ENCODE measurements at places on chromosomes 11 and 22.

DNA sequence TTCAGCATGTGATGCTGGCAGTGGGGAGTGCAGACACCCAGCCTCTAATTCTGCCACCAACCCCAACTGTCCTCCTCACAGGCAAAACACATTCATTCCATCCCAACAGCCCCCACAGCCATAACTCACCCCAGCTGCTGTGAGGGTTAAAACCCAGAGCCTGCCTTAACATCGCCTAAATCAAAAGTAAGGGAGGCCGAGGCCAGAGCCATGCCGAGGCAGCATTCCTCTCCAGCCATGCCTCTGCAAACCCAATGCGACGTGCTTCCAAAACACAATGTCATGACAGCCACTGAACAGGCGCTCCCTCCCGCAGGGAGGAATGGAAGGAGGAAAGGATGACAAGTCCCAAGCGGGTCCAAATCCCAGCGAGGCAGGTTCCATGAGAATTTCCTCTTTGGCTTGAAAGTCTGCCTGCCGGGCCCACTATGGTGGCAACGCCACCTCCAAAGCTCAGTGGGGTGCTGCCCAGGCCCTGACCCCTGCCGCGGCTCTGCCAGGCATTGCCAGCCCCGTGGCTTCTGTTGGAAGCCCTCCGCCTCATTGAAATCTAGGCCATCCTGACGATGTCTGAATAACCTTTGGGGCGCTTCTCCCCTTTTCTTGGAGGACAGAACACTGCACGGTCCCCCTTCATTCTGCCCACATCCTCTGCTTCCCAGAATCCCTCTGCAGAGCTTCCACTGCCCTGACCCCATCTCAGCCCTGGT lies 472.3 kb downstream of the BRD1 start:
- no peak for DNase-seq

DNA sequence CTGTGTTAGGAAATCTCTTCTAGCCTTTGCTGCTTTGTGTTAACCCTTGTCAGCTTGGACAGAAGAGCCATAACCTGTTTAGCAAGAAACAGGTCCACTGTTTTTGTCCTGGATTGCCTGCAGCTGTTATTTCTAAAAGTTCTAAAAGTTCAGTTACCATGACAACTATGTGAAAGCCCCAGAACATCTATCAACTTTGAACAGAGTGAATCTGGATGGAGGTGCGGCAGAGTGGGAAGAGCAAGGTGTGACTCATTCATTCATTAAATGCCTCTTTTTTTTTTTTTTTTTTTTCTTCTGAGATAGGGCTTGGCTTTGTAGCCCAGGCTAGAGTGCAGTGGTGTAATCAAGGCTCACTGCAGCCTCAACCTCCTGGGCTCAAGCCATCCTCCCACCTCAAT lies 50.5 kb downstream of the RBX1 start:
- no peak for DNase-seq

DNA sequence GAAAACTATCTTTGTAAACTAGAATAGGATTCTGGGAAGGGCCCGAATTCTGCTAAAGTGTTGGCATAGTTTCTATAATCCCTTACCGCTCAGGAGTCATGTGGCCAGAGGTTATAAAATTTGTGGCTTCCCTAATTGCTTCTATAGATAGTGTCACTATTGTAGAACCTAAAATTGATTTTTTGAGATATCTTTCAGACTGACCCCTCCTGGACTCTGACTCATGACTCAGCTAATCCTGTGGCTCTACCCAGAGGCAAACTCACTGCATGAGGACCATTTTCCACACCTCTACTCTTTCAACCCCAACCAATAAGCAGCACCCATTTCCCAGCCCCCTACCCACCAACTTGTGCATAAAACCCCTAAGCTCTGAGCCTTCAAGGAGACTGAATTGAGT lies 61.8 kb upstream of the PRSS23 start:
- no peak for DNase-seq

DNA sequence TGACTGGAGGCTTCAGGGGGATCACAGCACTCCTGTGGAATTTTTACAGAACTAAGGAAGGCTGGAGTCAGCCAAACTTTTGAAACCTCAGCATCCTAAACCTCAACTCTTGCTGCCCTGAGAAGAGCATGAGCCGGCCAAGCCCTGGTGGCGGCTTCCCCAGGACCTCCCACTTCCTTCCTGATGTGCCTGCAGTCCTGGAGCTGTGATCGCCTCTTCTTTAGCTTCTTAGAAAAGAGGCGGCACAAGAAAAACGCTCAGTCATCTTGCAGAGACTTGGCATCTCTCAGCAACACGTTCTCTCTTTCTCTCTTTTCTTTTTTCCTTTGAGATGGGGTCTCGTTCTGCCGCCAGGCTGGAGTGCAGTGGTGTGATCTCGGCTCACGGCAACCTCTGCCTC lies 40.4 kb upstream of the AMPD3 start:
- no peak for DNase-seq

DNA sequence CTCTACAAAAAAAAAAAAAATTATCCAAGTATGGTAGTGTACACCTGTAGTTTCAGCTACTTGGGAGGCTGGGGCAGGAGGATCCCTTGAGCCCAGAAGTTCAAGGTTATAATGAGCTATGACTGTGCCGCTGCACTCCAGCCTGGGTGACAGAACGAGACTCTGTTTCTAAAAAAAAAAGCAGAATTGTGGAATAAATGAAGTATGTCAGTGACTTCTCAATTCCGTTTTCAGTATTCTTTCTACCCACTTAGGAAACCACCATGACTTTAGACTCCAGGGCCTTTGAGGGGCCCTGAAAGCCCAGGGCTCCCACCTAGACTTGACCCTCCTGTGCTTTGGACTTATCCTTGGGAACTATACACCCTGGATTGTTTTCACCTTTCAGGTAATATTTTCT lies 6.5 kb upstream of the NUP160 start:
- DNase-seq = no peak

- DNase-seq = no peak
Measured at GRCh38 chr11:110467556-110467955, 37.8 kb downstream of the FDX1 start.

DNA sequence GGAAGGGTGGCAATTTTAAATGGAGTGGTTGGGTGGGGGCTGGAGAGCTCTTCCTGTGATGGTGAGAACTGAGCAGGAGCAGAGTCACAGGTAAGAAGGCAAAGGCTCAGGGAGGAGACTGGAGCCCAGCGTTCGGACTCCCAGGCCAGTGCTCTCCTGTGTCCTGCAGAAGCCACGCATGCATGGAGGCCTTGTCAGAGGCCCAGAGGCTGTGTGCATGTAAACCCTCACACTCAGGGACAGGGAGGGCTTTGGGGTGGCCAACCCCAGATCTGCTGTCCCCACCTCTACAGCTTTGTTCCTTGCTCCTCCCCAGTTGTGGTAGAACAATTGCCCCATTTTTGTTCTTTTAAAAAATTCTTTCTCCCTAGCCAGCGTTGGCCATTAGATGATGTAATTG lies 130.4 kb upstream of the PARVA start:
- DNase-seq = no peak

DNA sequence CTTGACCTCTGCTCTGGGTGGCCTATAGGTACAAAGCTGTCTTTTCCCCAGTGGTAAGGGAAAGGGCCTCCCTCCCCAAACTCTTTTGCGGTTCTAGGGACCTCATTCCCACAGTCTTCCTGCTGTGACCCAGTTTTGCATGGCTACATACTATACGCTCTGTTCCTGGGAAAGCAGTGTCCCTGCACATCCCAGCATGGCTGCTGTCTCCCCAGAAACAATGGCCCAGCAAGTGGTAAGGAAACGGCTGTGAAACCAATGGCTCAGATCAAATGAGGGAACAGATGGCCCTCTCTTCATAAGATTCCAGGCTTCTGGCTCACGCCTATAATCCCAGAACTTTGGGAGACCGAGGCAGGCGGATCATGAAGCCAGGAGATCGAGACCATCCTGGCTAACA lies 41.1 kb downstream of the RPL27A start:
- no peak for DNase-seq

DNA sequence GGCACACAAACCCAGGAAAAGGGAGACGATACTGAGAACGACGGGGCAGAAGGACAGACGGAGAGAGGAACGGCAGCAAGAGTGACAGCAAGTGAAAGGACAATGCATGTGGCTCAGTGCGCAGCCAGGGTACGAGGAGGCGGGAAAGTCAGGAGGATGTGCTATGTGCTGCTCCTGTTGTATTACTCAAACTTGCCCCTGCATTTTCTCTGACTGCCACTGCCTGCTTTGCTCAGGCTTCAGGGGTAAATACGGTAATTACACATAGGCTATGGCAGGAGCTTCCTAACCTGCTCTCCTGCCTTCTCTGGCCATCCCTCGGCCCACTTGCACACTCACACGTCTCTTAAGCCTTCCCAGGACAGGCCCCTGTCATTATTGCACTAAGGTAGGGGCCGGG lies 94.8 kb downstream of the FEZ1 start:
- DNase-seq = no peak

DNA sequence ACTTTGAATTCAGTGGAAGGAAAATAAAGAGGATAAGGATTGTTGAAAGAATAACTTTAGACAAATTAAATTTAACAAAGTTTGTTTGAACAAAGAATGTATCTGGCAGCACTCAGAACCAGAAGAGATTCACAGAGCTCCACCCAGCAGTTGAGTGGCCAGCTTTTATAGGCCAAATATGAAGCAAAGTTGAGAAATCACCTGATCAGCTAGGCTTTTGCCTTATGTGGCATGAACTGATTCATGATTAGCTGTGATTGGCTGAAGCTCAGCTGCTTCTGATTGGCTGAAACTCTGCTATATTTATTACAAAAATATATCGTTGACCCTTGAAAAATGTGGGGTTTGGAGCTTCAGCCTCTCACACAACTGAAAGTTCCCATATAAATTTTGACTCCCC lies 62.6 kb downstream of the PIWIL4 start:
- no peak for DNase-seq

DNA sequence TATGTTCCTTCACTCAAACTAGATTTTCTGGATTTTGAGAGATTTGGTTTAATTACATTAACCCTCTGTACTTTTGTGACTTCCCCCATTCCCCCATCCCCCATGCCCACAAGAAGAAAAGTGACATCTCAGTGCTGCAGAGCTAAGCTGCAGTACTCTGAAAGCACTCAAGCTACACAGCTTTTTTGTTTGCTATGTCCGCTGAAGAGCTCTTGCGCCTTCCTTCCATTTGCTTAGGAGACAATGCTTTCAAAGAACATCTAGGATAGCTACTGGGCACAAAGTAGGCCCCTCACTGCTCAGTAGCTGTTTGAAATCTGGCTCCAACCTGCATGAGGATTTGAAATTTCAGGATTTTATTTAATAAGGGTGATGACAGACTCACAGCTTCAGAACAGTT lies 69.7 kb downstream of the SLC17A6 start:
- DNase-seq = no peak

GRCh38 chr11:19790831-19791552 lies 78.4 kb downstream of the NAV2 start:
- no peak for DNase-seq

DNA sequence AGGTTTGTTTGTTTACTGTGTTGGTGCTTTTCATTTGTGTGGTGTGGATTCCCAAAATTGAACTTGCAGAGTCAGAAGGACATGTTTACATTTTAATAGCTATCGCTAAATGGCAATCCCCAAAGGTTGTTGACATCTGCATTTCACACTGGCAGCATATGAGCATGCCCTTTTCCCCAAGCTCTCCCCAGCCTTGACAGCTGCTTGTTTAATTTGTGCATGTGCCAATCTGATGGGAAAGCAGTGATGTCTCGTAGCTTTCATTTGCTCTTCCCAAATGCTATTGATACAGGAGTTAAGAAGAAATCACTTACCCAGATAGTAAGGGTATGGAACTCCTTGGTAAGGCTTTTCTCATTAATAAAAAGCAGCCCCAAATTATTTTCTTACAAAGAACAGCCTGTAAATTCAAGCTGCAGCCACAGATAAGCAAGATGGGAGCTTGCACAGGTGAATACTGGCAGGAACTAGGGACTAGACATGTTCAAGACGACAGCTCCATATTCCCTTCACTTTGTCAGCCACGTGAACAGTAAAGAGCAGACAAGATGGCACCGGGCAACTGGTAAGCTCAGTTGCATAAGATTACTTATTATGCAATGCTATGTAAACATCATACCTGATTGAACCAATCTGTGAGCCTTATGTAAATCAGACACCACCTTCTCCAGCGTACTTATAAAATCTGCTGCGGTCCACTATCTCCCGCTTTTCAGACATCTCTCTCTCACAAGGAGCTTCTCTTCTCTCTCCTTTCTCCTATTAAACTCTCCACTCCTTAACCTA lies 87.4 kb downstream of the IGLL5 start:
- DNase-seq = no peak

DNA sequence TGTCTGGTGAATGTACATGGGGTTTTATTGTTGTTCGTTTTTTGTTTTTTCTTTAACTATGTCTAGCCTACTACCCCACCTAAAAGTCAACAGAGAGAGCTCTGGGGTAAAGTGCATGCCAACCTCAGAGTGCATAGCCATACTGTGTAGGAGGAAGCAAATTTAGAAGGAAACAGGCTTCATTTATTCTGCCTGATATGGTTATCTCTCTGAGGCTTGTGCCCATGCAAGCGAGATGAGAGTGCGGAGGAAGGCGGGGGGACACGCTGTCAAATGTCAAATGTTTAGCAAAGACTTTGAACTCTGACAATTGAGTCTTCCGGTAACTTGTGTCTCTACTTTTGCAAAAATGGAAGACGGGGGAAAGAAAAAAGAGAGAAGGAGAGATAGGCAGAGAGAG lies 295.5 kb downstream of the ETS1 start:
- DNase-seq = no peak

- DNase-seq = no peak
Measured at GRCh38 chr22:50032109-50032871, 19.7 kb upstream of the IL17REL start.

DNA sequence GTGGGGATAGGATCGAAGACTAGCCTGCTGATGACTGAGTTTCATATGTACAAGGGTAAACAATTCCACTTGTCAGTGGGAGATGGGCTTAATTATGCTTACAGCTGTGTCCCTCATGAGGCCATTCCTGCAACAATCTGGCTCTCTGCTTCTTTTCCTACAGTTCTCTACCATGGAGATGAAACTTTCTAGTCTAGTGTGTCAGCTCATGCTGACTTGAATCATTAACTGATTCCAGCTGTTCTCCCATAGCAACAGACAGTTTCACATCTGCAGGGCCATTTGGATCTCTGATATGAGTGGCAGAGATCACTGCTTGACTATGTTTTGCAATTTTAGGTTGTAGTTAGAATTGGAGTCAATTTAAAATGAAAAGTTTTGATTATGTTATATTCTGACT lies 1251.7 kb upstream of the RAG2 start:
- DNase-seq = no peak

- no peak for DNase-seq
Measured at GRCh38 chr22:31005535-31005934, 36.5 kb downstream of the TUG1 start.

- no peak for DNase-seq
Measured at GRCh38 chr11:18492888-18493287, 33.9 kb downstream of the TSG101 start.

DNA sequence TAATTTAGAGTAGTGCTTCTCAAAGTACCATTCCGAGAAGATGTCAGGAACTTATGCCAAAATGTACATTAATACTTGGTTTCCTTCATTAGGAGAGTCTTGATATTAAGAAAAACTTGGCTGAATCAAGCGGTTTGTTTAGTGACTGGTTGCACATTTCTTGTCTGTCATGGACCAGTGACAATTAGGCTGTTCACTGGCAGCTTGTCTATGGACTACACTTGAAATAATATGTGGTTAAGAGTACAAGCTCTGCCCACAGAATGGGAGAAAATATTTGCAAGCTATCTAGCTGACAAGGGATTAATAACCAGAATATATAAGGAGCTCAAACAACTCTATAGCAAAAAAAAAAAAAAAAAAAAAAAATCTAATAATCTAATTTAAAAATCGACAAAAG lies 24.6 kb downstream of the COA4 start:
- DNase-seq = no peak

Measured in gastrocnemius medialis (tissue), 4 donors.